NCI-H1417 (cell line): ENCODE measurements at places on chromosomes 12 and 14.

GRCh38 chr14:63228217-63228616, 24.0 kb downstream of the RHOJ start:
- DNase-seq, result no peak

GRCh38 chr14:21075719-21076437, 5.8 kb downstream of the ARHGEF40 start:
- no peak for DNase-seq

- DNase-seq, result no peak
These were observed 182.0 kb downstream of the ITPR2 start for GRCh38 chr12:26651036-26651435.

DNA sequence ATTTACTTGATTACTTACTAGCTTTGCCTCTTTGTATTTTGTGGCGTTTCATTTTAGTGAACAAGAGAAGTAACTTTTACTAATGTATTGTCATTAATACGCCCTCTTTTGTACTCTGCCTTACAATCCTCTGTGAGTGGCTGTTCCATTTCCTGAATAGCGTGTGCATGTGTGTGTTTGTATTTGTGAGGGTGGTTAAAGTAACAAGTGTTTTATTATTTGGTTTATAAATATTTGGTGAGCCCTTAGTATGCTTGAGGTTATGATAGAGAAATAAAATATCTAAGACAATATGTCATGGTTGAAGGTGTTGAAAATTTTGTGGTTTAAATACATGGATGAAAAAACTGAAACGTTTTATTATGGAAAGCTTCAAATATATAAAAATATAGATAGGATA, 71.7 kb upstream of the REP15 start:
- no peak for DNase-seq

DNA sequence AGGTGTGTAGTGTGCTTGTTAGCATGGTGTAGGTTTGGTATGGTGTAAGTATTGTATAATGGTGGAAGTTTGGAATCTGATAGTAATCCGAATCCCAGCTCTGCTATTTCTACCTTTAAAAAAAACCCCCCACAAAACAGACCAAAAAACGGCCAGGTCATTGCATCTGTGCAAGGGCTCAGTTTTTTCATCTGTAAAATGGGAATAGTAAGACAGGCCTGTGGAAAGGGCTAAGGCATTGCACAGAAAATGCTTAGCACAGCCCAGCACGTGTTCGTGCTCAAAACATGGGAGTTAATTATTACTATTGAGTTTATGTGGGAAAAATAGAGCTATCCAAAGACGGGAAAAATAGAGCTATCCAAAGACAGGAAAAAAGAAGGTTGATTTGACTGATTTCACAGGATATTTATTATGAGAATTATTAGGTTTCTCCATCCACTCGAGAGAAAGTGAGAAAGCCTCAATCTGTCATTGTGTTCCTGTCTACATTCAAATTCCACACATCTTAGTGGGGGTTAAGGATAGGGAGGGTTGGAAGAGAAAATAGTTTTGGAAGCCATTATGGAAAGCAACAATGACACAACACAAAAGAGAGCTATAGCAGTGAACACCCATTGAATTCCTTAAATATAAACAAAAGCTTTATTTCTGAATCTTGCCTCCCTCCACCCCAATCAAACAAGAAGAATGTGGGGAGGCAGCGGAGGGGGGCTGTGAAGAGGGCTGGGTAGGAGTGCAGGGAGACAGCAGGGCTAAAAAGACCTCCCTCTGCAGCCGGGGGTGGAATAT, 126.8 kb upstream of the MAX start:
- DNase-seq, result no peak

- DNase-seq, result no peak
These were observed 2.8 kb upstream of the BAZ2A start for GRCh38 chr12:56632701-56633467.

DNA sequence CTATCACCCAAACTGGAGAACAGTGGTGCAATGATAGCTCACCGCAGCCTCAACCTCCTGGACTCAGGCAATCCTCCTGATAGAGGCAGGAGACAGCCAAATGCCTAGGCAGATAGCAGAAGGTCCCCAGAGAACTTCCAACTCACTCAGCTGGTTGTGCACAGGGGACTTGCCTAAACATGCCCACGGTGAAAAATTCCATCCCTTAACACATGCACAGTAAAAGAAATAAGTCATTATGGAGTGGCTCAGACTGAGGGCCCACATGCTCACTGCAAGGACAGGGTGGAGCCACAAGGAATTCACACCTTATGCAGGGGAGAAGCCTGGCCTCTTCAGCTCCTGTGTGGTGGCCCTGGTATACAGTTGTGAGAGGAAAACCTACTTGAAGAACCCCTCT, 525.8 kb upstream of the ATP2B1 start:
- DNase-seq, result no peak

GRCh38 chr12:92995258-92995903, 66.3 kb upstream of the EEA1 start:
- DNase-seq, result no peak

DNA sequence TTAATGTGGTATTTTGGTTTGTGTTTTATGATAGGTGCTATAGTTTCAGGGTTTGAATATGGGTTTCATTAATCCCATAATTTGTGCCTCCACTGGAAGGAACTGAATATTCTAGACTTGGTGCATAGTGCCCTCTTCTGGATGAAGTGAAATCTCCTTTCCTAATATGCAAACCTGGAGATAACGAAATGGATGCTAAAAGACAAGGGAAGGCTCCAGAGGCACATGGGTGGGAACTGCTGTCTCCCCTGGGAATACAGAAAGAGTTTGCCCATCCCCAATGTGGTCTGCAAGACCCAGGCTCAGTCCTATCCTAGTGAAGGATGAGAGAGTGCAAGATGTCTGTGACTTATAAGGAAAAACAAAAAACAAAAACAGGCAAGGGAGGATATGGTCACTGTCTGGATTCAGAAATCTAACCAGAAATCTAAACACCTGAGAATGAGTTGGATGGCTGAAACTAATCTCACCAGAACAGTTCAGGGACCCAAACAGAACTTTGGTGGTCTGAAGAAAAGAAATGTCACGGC, 142.3 kb upstream of the TMPO start:
- peak; percentile 67 for DNase-seq

DNA sequence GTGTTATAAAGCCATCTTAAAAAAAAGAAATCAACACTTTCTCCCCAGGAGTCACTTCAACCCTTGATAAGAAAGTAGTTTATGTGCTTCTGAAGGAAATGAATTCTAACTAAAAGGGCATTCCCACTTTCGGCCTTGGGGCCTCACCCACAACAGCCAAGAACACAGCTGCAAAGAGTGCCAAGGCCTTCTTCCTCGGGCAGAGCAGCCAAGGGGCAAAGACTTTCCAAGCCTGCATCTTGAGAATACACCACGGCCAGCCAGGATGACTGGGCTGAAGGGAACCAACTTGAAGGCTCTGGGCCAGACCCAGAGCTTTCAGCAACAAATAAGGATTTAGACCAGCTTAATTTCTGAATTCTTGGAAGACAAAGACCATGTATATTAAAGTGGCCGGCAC, 60.4 kb upstream of the FOXN3 start:
- no peak for DNase-seq

DNA sequence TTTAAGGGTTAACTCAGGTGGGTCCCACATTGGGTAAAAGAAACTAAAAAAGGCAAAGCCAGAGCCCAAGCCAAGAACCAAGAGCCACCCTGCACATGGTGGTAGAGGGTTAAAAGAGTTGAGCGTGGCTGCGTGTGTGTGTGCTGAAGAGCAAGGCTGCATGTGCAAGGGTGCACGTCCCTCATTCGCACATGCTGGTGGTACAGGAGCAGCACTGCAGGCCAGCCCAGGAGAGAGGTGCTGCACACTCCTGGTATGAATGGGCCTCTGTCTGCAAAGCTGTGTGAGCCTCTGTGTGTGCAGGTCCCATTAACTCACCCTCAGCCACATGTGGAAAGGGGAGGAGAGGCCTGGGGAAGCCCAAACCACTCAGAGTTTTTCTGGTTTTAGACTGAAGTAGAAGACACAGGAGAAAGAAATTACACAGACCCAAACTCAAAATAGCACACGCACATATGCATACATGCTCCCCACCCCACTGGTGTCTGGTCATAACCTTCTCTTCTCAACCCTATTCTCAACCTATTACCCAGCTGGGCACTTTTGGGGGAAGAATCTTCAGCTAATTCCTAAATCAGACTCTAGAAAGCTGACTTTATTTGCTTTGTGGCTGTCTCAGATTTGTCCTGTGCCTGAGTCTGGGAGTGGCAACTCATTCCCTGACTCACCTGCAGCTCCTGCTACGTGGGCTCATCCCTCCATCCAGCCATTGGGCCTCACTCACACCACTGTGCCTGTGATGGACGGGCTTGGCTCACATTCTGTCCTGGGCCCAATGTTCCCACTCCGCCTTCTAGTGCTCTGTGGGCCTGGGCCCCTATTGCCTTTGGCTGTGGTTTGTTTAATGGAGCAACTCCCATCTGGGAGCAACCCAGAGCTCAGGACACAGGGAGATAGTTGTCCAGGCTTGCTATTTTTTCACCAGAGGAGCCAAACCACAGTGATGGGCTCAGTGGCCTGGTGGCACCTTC, 30.8 kb upstream of the COL2A1 start:
- no peak for DNase-seq

DNA sequence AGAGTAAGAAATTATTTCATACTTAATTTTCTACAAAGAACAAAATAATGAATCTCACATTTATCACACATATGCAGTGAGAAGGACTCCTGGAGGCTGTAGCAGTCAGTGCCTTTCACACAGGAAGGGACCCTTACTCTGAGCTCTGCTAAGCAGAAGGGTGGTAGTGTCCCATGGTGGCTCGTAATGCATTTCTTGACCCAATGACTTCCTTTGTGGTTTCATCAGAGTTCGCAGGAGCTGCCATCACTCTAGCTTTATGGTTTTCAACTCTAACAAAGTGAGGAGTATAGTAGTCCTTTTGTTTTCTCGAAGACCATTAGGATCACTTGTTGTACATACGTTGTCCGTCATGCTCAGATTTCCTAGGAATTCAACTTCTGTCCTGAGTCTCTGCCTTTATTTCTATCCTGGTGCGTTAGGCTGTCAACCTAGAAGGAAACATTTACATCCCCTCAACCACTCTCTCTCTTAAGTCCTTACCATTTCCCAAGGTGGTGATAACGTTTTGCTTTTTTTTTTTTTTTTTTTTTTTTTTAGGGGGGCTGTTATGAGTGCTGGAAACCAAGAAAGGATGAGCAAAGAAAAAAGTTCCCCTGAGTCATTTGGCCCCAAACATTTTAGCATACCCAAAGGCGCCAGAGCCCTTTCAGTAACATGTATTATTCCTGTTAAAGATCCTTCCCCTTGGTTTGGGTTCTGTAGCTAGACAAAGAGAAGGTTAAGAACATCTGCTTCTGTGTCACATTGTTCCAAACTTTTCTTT, 37.2 kb downstream of the GABARAPL1 start:
- DNase-seq, result no peak

DNA sequence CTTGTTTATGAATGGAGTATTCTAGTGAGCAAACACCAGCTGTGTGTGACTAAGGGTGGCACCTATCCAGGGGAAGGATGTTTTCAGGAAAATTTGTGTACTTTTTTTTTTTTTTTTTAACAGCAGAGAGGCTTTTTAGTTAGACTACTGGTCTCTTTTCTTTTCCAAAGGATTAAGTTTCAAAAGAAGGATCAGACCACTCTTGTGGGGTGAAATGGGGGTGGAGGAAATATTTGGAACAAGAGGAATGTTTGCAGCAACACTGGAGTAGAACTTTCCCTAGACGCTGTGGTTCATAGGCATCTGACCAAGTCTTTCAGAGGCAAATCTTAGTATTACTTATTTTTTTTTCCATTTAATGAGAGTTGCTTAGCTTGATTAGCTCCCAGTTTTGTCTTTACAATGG, 21.1 kb downstream of the NUBPL start:
- no peak for DNase-seq

DNA sequence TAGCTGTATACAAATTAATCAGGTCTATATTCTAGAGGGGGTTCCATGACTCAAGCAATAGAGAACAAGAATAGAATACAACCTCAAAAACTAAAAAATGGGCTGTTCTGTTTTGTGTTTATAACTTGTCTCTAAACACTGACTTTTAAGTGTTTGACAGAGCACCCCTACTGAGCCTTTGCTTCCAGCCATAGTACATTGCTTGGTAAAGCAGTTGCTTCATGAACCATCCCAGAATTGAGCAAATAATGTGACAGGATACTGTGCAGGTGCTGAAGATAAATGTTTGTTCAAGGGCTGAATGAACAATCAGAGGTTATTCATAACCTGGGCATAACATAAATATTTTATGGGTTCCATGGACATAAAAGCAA, 11.5 kb downstream of the SPTSSA start:
- DNase-seq, result peak; percentile 69

DNA sequence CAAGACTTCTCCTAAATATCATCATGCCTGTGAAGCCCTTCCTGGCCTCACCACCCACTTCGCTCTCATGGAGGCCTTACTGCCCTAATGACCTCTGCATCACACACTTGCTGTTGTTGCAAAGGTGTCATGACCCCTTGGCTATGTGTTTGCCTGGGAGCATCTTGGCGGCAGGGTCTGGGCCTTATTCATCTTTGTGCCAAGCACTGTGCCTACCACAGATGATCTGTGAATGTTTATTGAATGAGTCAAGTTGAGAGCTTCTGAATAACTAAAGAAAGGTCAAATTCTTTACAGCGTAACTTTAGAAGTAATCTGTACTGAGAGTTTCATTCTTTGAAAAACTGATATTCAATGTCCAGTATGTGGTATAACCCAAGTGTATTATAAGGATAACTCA, 113.3 kb downstream of the TTC8 start:
- no peak for DNase-seq

GRCh38 chr12:25939606-25940005, 18.9 kb upstream of the RASSF8 start:
- no peak for DNase-seq

GRCh38 chr12:132437943-132438700, 51.8 kb upstream of the FBRSL1 start:
- no peak for DNase-seq

DNA sequence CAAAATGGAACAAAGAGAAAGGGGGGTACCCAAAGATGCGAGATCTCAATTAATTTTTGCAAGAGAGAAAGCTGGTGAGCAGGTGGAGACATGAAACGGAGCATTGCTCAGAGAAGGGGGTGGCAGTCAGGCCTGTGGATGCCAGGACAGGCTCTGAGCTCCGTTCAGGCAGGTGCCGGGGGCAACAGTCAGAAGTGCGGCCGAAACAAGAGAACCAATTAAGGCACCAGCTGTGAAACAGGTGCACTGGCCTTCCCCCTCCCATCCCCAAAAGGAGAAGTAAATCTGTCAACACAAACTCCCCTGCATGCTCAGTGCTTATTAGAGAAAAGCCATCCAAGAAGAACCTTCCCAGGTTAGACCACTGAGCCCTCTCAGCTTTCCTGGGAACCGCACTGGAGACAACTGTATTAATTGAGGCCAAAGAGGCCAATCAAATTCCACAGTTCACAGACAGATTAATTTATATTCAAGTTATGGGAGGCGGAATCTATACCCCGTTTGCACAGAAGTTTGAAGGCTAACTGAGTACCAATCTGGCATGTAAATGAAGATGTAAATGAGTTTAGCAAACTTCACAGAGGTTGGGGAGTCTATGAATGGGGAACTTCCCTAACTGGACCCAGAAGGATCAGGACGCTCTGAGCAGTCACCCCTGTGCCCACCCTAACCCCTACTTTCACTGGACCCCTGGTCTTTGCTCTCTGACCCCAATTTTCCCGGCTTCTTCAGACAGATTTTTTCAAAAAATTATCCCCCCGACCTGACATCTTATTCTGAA, 20.9 kb downstream of the OAS2 start:
- no peak for DNase-seq

GRCh38 chr12:11949738-11950411, 120.9 kb upstream of the BCL2L14 start:
- peak; percentile 54 for DNase-seq
